Right lobe of liver (tissue), 6 donors: ENCODE measurements at places on chromosomes 12 and 14. TPM values are rescaled to one million over a fixed set of nuclear protein-coding genes. Genes with fewer than 3 reads are reported as not detected.

- no peak for DNase-seq
Observed at GRCh38 chr12:111672822-111673381, 12.9 kb downstream of the BRAP start.

DNA sequence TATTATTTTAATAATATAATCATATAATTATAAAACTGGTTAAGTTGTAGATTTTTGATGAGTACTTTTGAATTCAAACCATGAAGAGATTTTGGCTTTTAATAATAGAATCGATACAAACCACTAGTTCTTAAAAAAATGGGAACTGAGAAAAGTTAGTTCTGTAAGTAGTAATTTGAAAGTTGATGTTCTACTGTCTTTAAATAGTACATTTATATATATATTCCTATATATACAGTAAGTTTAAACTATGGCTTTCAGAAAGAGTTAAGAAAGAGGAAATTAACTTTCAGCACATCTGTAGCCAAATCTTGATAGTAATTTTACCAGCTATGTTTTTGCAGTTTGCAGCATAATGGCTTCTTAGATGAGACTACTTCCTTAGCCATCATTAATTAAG lies 7.8 kb downstream of the LRRK2 start:
- DNase-seq, result no peak

GRCh38 chr14:21995332-21995731 lies 321.7 kb upstream of the OR4E1 start:
- DNase-seq, result no peak

VSX2 gene
- total RNA-seq, result not detected

RFLNA gene
- 0.12 TPM for total RNA-seq

MGP gene
- 5.8 TPM for total RNA-seq

RDH5 gene
- 26.3 TPM for total RNA-seq

PIANP gene
- total RNA-seq, result not detected
